ENCODE measurements at places on chromosomes 2 and 18. TPM values are rescaled to one million over a fixed set of nuclear protein-coding genes. Genes with fewer than 3 reads are reported as not detected.

Gene EGR4
- not detected for total RNA-seq

Gene MROH2A
- total RNA-seq: not detected

Gene SCYGR7
- not detected for total RNA-seq

GRCh38 chr2:37711308-37711731, 39.9 kb upstream of the CDC42EP3 start:
- DNase-seq: peak; percentile 44

Gene TANC1
- 53.2 TPM for total RNA-seq

DNA sequence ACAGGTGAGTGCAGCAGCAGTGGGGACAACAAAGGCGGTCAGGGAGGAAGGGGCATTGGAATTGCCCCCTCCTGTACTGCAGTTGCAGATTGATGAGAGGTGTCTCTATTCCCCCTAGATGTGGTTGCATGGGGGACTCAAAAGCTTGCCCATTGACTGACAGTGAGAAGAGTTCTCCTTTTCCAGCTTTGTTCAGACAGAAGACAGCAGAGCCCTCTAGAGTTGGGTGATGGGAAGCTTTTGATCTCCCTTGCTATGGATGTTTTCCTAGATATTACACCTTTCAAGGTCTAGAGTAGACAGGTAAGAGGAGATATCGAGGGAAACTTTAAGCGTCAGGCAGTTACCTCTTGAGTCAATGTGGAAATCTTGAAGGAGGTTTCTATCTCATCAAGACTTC, 2.9 kb downstream of the PROKR1 start:
- no peak for DNase-seq

GRCh38 chr2:9720352-9721093, 89.7 kb upstream of the YWHAQ start:
- peak; percentile 25 for DNase-seq

Gene SERPINB2
- not detected for total RNA-seq

DNA sequence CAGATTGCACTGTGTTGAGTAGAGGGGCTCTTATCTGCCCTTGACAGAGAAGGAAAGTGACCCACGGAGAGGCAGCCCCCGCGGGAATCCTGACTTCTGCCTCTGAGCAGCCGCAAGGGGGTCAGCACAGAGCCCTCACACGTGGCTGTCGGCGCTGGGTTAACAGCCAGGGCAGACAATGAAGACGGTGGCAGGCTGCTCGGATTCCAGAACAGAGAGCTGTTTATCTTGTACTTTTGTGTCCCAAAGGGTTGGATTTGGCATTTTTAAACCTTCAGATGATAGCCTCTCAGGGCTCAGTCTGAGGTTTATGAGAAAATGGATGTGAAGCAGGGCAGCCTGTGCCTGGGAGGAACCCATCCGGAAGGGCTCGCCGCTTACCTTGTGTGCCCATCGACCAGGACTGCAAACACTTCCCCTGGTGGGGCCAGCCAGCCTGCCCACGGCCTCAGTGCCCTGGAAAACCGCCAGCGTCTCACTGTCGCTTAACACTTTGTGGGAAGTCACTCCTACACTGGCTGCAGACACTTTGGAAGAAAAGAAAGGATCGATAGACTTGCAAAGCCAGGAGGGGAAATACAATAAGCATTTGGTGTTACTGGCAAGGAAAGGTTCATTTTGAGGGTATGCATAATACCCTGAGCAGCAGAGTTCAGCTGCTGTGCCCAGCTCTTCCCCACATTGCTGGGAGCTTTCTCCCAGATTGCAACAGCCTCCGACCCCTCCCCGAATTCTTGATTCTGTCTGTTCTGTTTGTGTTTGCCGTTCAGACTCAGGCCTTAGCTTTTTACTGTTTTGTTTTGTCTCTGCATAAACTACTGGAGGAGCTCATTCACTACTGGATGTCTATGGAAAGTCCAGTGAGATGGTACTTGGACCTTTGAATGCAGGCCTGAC, 325.3 kb upstream of the MYT1L start:
- DNase-seq: no peak

DNA sequence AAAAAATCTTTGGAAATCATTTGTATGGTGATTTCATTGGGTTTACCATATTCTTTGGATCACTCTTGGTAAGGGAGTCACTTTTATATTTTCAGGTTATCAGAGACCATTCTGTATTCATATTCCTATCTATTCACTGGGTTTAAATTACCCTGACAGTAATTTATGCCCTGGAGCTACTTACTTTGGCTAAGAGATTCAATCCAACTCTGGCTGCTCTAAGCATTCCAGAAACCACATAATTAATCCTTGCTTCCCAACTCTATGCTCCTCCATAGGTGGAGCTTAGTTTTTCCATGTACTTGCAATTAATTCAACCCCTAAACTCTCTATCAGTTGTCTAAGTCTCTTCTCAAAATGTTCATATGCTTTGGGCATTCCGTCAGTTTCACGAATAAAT, 336.3 kb downstream of the AGPS start:
- DNase-seq: no peak

Gene SULT1C2
- total RNA-seq: 1.3 TPM

Gene CHST9
- total RNA-seq: not detected

Data from Peyer's patch (tissue), 4 donors.